ENCODE measurements at places on chromosomes 1 and 21. TPM values are rescaled to one million over a fixed set of nuclear protein-coding genes. Genes with fewer than 3 reads are reported as not detected.

- no peaks in the 10 kb centered on the region for H3K27me3 ChIP-seq
- no peaks in the 10 kb centered on the region for H3K4me1 ChIP-seq
- H3K27ac ChIP-seq, result no peak overlapping the region
- no peaks in the 10 kb centered on the region for H3K36me3 ChIP-seq
Measured at GRCh38 chr1:231612393-231613089, 14.0 kb upstream of the DISC1 start.

GRCh38 chr1:20730690-20731056 is 1.8 kb downstream of the SH2D5 start:
- H3K36me3 ChIP-seq, result no peaks in the 10 kb centered on the region
- no peak for DNase-seq
- H3K27me3 ChIP-seq, result peaks cover 21% of the 10 kb centered on the region
- peaks cover 57% of the 10 kb centered on the region for H3K4me1 ChIP-seq
- no peak overlapping the region for H3K27ac ChIP-seq

DNA sequence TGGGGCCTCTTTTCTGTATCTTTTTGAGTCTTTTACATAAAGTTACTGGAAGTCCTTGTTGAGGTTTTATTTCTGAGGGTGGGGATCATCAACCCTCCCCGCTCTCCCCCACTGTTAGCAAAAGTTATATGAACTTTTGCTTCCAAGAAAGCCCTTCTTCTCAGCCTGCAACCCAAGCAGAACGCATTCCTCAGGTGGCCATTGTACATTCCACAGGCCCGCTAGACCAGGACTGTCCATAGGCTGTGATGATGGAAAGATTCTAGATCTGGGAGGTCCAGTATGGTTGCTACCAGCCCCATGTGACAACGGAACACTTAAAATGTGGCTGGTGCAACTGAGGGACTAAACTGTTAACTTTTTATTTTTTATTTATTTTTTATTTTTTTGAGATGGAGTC is 11.8 kb upstream of the YBX1 start:
- no peak overlapping the region for H3K27ac ChIP-seq
- H3K27me3 ChIP-seq, result no peaks in the 10 kb centered on the region
- H3K4me1 ChIP-seq, result no peaks in the 10 kb centered on the region
- DNase-seq, result no peak

Gene CRABP2
- 0.21 TPM for total RNA-seq

- no peaks in the 10 kb centered on the region for H3K36me3 ChIP-seq
- no peak for DNase-seq
- no peak overlapping the region for H3K27ac ChIP-seq
- no peaks in the 10 kb centered on the region for H3K4me1 ChIP-seq
- no peak overlapping the region for H3K4me3 ChIP-seq
Measured at GRCh38 chr1:41840592-41841246, 78.0 kb downstream of the HIVEP3 start.
